ENCODE measurements at places on chromosomes 1 and 21.

- DNase-seq = no peak
Observed at GRCh38 chr1:18009478-18009961, 98.1 kb upstream of the IGSF21 start.

DNA sequence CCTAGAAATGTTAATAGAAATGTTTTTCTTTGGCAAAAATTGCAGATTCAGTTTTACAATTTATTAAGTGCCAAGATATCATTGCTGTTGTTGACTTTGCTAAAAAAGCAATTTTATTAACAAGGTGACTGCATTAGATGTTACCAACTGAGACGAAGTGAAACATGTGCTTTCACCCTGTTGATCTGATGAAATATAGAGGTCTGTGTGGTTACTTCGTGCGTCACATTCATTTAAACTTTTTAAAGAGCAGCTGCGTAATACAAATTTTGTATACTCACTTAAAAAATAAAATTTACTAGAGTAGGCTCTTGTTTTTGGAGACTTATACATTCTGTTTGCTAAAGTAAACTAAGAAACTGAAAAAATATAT is 465.7 kb downstream of the USP25 start:
- no peak for DNase-seq

DNA sequence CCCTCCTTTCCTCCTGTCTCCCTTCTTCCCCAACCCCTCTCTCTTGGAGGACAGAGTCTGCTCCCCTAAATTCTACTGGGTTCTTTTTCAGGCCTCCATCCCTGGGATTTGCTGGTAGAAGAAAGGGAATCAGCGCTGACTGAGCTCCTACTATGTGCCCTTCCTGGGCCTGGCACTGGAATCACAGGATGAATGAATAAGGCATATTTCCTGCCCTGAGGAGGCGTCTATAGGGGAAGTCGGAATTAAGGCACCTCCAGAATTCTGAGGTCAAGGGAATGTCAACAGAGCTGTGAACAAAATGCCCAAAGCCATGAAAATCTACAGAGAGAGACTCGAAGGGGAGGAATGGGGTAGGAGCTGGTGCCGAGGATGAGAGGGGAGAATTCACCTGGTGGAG is 17.4 kb upstream of the BTG2 start:
- no peak for DNase-seq

DNA sequence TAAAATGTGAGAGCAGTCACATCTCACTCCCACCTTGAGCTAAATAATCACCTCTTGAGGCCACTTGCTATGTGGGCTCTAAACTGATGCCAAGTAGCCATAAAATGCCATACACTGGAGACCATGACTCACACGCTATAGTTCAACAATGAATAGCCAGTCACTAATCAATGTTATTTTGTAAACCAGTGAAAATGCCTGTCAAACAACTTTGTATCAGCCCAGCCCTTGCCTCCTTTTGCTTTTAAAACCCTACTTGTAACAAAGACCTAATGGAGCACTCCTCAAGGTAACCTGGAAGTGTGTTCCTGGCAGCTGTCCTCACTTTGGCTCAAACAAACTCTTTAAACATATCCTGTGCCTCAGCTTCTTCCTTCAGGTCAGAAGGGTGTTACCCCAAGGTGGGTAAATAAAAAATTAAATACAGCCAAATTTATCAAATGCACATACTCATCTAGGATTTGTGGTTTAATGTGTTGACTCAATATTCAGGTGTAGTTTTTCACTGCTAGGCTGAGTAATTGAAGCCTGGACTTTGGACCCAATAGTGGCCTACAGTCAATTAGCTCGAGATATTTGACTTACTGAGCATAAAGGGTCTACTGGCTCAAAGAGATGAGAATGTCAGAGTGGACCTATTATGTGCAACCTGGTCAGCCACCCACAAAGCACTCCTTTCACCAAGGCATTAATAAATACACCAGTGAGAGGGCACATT is 154.3 kb downstream of the COQ8A start:
- no peak for DNase-seq

- DNase-seq = no peak
Observed at GRCh38 chr1:30411206-30411605, 312.2 kb downstream of the MATN1 start.

DNA sequence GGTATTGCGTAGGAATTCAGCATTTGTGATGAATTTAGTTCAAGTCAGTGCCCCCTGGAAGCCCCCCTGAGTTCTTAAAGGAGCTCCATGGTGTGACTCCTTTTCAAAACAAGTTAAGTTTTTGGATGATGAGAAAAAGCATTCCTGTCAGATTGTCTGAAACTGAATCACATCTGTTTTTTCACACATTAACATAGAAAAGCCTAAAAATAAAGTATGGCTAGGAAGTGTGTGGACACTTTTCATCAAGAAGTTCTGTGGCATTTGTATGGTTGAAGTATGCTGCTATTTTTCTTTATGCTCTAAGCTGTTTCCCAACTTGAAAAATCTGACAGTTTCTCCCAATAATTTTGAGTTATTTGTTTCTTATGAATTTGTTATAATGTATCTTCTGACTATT is 33.7 kb downstream of the PRDM2 start:
- no peak for DNase-seq

- no peak for DNase-seq
Observed at GRCh38 chr1:41389009-41389408, 27.8 kb downstream of the FOXO6 start.

GRCh38 chr1:50023292-50024159 is at the start of gene AGBL4:
Gene AGBL4, minus strand, starts transcription at chr1:50023954.
- DNase-seq = peak; percentile 71

DNA sequence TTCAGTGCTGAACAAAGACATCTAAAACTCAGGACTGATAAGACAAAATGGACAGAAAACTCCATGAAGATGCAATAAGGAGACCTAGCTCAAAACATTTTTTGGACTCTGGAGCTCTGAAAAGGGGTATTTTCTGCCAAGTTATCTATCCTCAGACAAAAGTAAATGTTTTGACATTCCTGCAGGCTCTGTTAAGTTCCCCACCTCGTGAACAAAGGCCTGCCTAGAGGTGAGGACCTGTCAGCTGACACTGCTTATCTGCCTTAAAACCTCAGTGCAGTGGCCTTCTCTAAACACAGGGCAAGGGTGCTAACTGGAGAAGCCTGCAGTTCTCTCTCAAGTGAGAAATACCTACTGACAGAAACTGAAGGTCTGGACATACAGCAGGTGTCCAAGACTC is 41.1 kb downstream of the COLGALT2 start:
- DNase-seq = no peak

GRCh38 chr1:196481616-196482015 is 126.6 kb downstream of the KCNT2 start:
- no peak for DNase-seq

DNA sequence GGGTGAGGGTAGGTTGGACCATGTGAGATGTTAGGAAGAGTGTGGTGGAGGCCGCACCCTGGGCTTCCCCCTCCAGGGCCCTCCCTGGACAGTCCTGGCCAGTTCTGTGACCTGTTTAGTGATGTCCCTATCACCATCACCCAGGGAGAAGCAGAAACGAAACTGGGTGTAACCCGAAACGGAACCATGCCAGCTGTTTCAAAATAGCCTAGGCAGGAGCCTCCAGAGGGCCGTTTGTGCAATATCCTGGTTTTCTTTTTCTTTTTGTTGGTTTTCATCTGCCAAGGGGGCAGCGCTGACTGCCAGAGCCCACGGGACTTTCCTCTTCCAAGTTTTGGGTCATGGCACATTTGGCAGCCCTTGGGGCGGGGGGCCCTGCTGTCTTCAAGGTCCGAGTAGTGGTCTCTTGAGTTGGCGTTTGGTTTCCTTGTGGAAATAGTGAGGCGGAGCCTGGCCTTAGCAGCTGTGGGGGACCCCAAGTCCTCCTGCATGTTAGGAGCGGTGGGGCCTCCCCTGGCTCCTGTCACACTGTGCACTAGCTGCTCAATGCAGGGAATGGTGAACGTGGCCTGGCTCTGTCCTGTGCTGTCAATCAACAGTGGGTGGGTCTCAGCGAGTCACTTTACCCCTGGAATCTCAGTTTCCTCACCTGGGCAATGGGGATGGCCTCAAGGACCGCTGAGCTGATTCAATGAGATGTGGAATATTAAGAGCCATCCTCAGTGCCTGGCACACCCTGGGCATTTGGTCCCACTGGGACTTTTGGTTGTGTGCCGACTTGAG is 90.7 kb downstream of the ARHGEF10L start:
- no peak for DNase-seq

- DNase-seq = peak; percentile 95
Observed at GRCh38 chr1:111920221-111921024, 69.0 kb downstream of the KCND3 start.

DNA sequence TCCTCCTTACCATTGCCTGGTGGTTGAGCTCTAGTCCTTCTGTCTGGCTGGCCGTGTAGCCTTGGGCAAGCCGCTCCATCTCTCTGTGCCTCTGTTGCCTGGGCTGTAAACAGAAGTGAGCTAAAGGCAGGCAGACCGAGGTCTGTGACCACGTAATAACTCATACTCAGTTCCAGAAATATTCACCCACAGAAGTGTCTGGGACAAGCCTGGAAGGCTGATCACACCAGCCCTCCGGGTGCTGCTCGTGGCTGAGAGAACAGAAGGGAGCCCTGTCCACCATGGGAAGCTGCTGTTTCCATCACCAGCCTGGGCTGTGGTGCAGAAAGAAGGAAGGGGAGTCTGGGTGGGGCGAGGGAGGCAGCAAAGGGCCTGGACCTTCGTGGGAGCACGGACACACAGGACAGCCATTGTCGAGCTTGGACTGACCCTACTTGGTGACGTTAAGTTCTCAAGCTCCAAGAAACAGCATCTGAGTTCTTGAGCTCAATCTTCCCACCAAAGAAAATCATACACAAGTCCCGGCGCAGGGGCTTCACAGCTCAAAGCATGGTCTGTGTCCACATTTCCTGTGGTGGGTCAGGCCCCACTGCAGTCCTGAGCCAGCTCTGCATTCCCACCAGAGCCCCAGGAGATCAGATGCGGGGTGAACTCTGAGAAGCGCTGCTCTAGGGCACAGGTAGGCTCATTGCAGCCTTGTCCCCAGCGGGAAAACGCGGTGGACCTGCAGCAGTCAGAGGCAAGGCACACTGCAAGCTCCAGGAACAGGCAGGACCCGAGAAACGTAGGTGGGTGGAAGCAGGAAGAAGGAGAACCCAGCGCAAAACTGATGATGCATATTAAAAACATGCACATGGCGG is 61.8 kb downstream of the RUNX3 start:
- DNase-seq = no peak

DNA sequence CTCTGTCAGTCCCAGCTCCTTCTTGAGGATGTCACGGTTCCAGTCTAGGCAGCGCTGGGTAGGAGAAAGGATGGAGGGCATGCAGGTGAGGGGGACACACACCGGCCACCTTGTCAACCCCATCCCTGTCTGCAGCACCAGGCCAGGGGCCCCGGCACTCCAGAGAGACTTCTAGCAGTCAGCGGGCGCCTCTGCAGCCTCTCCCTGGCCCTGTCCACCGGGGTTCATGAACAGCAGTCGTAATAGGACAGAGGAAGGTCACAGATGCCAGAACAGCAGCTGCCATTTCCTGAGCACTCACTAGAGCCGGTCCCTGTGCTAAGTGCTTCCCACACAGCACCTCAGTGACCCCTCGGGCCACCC is 16.3 kb upstream of the SDHB start:
- no peak for DNase-seq

GRCh38 chr1:4267381-4268261 is 367.5 kb upstream of the C1orf174 start:
- no peak for DNase-seq

DNA sequence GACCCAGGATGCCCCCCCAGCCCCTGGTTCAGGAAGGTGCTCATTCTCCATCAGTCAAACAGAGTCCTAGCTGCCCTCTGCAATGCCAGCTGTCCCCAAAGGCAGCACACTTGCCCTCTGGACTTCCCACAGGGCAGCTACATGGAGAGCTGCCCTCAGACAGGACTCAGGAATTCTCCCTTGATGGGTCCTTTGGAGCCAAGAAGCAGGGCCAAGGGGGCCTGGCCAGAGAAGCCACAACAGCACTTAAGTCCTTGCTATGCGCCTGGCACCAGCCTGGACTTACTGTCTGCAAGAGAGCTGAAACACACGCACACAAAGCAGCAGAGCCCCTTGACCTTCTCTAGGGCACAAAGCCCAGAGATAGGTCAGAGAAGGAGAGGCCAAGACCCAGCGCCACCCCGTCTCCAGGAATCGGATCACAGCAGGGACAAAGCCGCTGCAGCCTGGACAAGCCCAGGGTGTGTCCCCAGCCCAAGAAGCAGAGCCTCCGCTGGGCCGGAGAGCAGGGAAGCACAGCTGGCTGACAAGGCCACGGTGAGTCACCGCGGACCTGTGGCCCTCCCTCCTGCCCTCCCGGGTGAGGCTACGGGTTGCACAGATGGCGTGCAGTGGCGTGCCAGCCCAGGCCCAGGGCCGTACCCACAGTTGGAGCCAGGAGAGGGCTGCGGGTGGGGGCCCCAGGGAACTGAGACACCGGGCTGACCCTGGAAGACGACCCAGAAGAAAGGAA is 1.7 kb downstream of the WNT9A start:
- DNase-seq = peak; percentile 30

DNA sequence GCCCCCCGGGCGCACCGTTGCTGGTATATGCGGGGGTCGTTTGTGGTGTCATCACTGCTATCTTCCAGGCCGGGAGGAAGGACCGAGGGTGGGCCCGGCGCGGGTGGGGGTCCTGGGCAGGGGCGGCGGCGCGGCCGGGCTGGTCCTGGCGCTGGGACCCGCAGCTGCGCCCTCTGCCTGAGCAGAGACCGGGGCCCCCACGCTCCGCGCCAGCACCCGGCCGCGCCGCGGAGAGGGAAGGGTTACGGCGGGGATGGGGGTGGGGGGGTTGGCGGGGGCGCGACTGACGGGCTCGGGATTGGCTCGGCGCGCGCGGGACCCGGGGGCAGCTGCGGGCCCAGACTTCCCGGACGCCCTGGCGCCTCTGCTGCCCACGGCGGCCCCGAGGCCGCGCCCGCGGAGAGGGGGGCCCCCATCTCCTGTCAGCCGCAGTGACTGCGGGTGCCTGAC is 13.8 kb upstream of the SAMD11 start:
- no peak for DNase-seq

- DNase-seq = no peak
Observed at GRCh38 chr1:11529763-11530730, 51.1 kb downstream of the DISP3 start.

DNA sequence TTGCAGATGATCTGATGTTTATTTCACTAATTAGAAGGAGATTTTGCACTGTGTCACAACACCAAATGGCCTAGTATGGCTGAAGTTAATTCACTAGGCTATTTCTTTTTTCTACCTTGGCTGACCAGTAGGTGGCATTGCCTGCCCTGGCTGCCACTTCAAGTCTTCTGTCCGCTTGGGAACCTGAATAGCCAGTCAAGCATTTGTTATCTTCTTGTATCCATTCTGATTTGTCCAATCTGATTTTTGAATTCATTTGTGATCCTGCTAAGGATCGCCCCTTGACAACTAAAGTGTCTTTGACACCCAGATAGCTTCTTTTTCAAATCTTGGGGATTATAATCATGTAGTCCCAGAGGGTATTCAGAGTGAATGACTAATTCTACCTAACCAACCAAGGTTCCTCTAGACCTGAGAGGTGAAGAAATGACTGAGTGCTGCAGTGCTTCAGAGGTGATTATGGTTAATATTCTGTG is 99.4 kb downstream of the GIPC2 start:
- peak; percentile 88 for DNase-seq

GRCh38 chr1:52640697-52641096 is 7.7 kb downstream of the SHISAL2A start:
- DNase-seq = no peak

- no peak for DNase-seq
Observed at GRCh38 chr1:230050973-230051735, 15.9 kb upstream of the GALNT2 start.

Data from NCI-H446 (cell line).